Ecto neural progenitor cell (in vitro differentiated cells): ENCODE measurements at places on chromosomes 2 and 18.

GRCh38 chr2:226798422-226799210, 1.0 kb downstream of the IRS1 start:
- DNase-seq, result peak; percentile 73

DNA sequence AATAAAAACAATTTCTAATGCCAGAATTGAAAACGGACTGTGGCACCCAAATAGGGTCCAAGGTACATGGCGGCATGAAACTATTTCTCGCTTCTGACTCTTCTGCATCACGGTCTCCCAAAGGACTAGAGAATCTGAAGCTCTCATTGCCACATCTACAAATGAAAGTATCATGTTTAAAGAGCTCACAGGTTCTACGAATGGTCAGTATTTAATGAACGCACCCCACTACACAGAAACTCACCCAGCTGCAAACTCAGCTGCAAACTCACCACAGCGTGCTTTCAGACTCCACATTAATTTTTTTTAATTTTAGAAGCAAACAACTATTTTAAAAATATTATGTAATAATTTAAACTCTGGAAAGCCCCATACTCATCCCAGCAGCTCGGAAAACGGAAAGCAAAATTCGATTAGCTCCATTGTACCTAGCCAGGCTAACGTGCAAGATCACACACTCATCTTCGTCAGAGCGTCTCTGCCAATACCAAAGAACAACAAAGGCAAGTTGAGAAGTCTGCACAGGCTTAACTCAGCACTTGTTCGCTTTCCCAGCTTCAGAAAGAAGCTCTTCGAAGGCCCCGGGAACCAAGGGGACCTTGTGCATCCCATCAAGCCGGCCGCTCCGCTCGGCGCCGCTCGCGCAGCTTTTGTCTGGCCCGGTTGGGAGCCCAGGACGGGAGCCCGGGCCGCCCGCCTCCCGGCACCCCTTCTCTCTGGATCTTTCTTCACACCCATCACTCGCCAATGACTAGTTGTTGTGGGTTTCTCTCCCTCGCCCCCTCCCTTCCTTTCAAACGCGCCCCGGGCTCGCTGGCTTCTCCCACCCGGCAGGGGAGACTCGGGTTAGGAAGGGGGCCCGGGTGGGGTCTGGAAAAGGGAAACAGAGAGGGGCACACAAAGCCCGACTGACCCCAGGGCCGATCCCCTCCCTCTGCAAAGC, 785 bp downstream of the CLASP1 start:
- DNase-seq, result peak; percentile 73

DNA sequence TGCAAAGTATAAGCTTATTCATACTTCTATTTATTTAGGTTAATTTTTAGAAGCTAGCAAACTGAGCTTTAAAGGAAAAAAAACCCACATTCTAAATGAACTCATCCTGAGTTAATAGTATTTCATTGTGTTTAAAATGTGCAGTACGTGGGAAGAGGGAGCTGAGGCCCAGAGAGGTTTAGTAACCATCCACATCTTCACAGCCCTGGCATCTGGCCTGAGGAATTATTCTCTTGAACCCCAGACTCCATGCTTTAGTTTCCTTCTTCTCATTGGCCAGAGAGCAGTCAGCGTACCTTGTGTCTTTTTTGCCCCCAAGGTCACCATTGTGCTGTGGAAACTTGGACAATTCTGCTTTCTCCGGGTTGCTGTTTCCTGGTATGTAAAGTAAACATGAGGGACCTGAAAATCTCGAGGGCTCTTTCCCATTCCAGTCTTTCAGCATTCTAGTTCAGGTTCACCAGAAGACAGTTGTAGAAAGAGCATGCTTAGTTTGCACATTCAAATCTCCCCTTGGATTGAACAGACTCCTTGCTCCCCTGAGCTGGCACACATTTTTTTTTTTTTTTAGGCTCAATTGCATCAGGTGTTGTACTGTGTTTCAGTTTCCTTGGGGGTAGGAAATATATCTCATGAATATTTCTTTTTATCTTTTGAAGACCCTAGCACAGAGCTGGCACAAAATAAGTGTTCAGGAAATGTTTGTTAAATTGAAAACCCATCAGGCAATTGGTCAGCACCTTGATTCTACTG, 81.4 kb downstream of the MYCN start:
- DNase-seq, result no peak

DNA sequence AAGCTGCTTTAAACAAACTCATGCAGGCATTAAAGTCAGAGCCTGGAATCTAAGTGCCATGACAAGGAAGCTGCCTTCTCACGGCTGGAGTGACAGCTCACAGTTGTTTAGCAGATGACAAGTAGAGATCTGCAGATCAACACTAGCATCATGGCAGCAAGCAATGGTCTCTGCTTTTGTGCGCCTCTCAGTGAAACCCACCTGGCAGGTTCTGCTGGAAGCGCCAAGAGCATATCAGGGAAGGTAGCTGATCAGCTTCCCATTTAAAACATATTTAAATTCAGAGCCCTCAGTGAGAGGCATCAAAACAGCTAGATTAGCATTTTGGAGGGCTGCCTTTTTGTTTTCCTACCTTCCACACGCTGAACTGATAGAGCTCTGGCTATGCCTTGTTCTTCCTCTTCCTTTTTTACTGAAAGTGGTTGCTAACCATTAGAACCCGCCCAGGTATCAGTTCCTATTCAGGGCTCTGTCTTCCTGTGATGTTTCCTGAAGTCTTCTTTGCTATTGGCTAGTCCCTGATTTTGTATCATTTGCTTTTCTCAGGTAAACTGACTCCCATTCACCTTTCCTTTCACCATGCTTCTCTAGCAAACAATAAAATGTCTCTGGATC, 70.8 kb downstream of the TMEM200C start:
- no peak for DNase-seq
